ENCODE measurements at places on chromosomes 13 and 19.

DNA sequence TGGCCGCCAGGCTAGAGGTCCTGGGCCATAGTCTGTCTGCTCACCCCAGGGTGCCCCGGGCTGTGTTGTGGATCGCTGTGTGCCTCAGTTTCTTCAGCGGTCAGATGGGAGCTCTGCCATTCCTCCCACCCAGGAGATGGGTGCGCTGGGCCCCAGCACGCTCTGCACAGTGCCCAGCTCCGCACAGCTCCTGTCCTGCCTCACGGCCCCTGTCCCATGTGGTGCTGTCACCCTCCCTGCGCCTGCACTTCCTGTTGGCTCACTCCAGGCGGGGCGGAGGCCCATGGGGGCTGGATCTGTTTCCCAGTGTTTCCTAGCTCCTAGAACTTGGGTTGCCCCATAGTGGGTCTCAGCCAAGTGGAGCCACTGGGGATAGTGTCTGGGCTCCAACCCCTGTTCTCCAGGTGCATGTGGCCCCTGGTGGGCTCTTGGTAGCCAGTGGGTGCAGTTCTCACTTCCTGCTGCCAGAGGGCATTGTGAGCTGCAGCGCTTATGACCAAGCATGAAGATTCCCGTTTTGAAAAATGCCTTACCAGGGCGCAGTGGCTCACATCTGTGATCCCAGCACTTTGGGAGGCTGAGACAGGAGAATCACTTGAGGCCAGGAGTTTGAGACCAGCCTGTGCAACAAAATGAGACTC is 69.8 kb downstream of the KDM4B start:
- DNase-seq: no peak

- DNase-seq: no peak
These were observed at the start of gene EPSTI1 for GRCh38 chr13:42991898-42992763. EPSTI1 (minus strand) TSS chr13:42992241; CDS start chr13:42992165, 76 bp downstream.

DNA sequence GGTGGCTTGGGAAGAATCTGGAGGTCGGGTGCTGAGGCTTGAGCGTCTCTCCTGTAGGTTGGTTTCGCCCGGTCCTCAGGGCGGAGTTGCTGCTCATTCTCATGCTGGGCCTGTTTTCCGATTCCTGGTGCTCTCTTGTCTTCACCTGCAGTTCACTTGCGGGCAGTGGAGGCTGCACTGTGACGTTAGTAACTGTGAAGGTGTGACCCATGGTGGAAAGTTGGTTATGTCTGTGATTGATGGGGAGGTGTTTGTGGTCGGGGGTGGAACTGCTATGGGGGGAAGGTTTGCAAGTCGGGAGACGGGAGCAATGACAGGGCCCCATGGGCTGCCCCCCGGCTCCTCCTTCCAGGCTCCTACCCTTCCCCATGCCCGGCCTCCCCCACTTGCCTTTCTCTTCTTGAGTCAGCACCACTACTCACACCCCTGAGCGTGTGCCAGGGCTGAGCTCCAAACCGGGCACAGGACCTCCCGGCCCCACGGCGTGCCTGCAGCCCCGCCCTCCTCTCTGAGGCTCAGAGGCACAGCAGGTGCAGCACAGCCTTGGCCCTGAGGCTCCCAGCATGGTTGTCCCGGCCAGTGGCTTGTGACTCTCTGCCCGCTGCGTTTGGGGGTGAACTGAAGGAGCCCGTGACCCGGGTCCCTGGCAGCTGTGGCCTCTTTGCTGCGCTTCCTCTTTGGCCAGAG is 79.1 kb downstream of the ATP11A start:
- DNase-seq: no peak

- DNase-seq: peak; percentile 44
These were observed 13.6 kb downstream of the ZNF490 start for GRCh38 chr19:12596927-12597548.

- DNase-seq: no peak
These were observed 383.1 kb downstream of the FGF14 start for GRCh38 chr13:102018716-102019115.

DNA sequence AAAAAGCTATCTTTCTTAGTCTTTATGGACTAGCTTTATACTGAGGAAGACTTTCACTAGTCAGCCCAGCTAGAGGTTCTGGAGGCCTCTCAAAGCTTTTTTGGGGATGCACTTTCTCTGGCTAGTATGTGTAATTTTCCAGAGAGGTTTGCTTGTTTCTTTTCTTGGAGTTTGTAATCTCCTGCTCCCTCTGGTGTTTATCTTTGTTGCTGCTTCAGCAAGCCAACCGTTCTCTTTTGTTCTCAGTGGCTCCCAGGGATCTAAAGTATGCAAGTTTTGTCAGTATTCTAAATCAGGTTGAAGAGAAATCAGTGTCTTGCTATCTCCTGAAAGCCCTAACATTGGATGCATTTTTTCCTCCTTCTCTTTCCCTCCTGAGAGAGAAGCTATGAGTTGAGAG is 121.1 kb upstream of the MYO16 start:
- peak; percentile 54 for DNase-seq

- no peak for DNase-seq
These were observed 1.4 kb upstream of the MAG start for GRCh38 chr19:35290381-35291127.

DNA sequence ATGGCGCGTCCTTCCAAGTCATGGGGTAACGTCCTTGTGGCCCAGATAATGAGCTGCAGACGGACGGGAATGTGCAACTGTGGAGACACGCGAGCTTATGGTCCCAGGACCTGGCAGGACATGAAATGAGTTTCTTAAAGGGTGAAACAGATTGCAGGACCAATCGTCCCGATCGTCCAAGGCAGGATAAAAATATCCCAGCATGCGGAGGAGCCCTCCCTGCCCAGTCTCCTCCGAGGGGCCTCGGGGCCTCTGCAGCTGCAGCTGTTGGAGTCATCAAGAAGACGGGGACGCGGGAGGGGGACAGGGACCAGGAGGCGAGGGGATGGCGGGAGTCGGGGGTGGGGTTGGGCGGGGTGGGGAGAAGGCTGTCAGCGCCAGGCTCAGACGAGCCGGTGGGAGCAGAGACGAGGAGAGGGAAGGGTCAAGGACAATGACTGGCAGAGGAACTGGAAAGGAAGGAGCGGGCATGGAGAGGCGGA is 14.4 kb upstream of the GARIN5A start:
- no peak for DNase-seq

GRCh38 chr19:18073197-18073596 is 13.5 kb downstream of the IL12RB1 start:
- DNase-seq: no peak

- DNase-seq: no peak
These were observed 17.7 kb upstream of the HIF3A start for GRCh38 chr19:46279177-46279576.

DNA sequence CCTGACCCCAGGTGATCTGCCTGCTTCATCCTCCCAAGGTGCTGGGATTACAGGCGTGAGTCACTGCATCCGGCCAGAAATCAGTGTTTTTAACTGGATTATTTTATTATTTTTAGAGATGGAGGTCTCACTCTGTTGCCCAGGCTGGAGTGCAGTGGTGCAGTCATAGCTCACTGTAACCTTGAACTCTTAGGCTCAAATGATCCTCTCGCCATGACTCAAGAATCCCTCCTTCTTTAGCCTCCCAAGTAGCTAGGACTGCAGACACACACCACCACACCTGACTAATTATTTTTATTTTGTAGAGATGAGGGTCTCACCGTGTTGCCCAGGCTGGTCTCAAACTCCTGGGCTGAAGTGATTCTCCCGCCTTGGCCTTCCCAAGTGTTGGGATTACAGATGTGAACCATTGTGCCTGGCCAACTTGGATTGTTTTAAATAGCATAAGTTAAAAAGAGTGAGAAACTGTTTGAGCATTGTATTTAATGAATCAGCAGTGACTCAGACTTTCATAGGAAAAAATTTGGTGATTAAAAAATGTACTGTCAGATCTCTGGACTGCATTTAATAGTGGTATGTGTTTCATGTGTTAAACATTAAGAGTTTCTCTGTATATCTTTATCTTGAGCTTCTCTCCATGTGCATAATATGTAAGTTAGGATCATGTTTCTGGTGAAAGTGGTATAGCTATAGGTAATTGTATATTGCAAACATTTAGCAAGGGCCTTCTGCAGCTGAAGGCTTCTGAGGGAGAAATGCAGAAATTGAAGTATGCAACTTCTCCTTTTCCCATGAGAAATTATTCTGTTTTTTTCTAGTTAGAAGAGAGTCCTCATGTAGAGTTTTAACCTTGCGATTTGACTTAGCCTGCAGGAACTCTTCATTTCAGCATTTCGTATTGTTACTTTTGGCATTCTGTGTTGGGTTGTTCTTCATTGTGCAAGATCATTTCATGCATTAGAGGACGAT is 121.2 kb downstream of the PCCA start:
- DNase-seq: no peak

- no peak for DNase-seq
These were observed 6.9 kb downstream of the NPHS1 start for GRCh38 chr19:35845215-35846037.

- no peak for DNase-seq
These were observed 128.9 kb downstream of the RNF17 start for GRCh38 chr13:24892829-24893228.

- no peak for DNase-seq
These were observed 2301.2 kb downstream of the PCDH9 start for GRCh38 chr13:64928696-64929499.

- DNase-seq: no peak
These were observed 2.2 kb downstream of the CD37 start for GRCh38 chr19:49337267-49338022.

GRCh38 chr13:49840675-49841074 is 48.2 kb upstream of the KPNA3 start:
- DNase-seq: peak; percentile 32

DNA sequence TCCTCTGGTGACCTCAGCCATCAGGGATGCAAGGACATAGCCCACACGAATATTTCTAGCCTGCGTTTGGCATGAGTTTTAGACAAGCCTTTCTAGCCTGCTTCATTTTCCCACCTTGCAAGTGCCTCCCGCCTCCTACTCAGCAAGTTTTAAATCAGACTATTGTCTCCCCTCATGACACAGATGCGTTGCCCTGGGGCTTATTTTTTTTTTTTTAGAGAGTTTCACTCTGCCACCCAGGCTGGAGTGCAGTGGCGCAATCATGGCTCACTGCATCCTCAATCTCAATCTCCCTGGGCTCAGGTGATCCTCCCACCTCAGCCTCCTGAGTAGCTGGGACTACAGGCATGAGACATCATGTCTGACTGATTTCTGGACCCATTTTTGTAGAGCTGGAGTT is 14.6 kb downstream of the GJB2 start:
- DNase-seq: no peak

DNA sequence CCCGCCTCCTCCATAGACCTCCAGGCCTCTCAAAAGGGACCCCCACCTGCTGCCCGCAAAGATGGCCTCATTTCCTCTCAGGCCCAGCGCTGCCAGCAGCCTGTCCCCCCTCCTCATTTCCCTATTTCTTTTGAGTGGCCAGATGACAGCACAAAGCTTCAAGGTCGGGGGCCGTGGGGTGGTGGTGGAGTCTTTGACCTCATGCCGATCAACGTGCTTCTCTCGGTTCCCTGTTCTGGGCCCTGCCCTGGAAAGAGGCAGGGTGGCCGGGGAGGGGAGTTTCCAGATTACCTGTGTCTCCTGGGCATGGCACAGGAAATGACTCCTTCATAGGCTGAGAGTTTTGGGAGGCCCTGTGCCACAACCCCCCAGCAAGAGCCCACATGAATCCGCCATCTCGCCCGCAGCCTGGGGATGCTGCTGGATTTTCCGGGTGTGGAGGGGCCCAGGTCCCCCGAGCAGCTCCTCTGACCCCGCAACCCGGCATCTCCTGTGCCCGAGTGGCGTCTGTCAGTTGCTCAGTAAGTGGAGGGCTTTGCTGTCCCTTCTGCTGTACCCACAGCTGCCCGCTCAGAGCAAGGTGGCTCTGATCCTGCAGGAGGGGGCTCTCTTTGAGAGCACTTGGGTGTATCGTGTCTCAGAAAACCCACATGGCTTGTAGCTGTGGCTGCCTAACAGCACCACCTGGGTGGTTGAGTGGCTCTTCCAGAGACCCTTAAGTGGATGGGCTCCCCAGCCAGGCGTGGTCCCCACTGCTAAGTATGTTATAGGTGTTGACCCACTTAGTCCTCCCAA is 139.4 kb downstream of the SIPA1L3 start:
- no peak for DNase-seq

DNA sequence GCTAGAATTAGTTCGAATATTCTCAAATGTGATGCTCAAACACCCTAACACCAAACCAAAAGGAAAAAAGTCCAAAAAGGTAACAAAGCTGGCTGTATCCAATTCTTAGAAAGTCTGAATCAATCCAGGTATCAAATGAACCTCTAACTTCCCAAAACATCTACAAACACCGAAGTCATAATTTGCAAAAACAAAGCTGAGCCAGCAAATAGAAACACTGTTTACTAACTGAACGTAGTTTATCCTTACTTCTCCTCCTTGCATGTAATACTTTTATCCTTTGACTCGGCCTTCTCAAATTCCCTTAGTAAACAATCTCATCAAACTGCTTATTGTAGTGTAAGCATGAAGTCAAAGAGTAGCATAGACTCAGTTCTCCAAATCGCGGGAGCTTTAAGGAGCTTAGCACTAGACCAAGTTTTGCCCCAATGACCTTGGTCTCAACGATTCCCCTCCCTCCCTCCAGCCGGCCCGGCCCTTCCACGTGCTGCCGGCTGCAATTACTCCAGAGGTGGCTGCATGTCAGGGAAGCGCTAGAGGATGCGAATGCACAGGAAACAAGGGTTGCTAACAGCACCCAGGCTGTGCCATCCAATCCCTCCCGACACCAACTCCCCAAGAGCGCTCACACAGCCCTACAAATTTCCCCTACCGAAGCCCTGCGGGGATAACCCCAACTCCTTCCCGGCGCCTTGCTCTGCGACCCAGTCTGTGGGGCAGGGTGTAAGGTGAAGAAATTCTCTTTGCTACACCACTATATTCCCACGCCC is 693 bp downstream of the XPO4 start:
- no peak for DNase-seq

DNA sequence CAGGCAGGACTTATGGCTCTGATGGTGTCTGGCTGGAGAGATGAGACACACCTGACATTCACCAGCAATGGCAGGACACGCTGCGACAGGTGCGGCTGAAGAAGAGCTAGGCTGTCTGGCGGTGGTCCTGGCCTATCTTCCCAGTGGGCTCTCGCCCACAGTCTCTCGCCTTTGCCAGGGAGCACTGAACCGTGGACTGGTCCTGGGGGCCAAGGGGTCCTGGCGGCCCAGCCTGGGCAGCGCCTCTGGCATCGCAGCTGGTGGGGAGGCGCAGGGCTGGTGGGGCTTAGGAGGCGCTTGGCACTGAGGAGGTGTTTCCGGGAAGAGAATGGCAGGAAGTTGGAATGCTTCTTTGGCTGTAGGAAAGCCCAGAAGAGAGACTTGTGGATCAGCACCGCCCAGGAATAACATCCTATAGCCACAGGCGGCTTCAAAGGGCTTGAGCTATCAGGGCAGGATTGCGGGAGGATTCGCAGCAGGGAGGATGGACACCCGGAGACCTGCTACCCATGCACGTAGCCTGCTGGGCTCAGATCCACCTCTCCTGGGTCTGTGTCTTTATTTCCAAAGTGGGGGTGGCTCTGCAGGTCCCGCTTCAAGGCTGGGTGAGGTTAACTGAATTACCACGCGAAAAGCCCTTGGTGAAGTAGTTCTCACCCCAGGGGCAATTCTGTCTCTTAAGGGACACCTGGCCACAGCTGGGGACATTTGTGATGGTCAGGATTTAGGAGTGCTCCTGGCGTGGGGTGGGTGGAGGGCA is 14.6 kb downstream of the KDM4B start:
- no peak for DNase-seq

- DNase-seq: no peak
These were observed 52.9 kb downstream of the OR10H4 start for GRCh38 chr19:16001481-16002312.

Measured in NT2/D1 (cell line).